Activated T-helper 9 cell treated with anti-CD3 and anti-CD28 coated beads, Interleukin-2, amount 50 U/mL, for 16 hours (primary cell): ENCODE measurements at places on chromosomes 3 and 15.

DNA sequence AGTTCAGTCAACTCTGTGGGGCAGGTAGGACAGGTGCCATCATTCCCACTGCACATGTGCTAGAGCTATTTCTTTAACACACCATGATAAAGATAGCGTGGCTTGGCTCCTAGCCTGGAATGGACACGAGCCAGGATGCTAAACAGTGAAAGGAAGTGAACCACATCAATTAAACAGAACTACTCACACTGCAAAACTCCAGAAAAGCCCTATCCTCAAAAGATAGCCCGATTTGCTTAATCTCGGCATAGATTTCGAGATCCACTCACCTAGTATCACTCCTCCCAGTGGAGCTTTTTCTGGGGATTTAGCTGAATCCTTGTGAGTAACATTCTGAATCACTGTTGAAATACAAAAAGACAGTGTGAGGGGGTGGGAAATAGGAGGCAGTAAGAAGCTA, 118.0 kb downstream of the ABI3BP start:
- DNase-seq, result no peak

- DNase-seq, result no peak
Measured at GRCh38 chr3:7382293-7383010, 521.5 kb downstream of the GRM7 start.

- DNase-seq, result peak; percentile 34
Measured at GRCh38 chr3:42526616-42527367, 24.3 kb downstream of the VIPR1 start.

DNA sequence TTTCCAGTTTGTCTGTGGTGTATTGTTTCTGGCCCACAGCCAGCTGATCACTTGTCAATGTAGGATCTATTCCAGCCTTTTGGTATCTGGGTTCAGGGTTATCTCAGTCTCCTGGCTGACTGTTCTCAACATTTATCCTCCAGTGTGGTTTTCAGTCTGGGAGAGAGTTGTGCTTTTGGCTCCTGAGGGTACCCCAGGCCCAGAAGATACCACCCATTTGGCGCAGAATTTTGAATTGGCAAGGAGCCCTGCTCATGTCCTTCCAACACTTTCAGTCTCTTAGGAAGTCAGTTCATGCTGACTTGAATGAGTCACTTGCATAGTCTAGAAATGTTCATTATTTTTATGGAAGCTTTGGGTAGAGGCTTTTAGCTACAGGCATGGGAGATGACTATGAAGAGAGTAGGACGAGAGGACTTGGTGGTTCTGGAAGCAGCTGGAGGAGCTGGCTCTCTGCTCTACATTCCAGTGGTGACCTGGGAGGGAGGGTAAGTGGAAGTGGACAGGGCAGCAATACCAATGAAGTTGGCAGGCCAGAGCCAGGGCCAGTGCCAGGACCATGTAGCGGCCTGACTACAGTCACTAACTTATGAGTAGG, 7.2 kb downstream of the POLR2H start:
- DNase-seq, result no peak

- DNase-seq, result peak; percentile 33
Measured at GRCh38 chr15:59138243-59138642, 33.3 kb downstream of the CCNB2 start.

DNA sequence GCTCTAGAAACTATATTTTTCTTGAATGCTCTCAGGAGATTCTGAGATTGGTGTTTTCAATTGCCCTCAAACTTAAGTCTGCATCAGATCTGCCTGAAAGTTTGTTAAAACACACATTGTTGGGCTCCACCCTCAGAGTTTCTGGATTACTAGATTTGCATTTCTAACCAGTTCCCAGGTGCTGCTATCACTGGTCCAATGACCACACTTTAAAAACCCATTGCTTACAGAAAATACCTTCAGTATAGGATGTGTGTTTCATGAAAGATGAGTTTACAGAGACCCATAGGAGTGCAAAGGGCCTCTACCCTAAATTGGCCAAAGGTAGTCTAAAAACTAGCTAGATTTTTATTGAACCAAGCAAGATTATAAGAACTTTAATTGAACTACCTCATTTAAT, 17.8 kb downstream of the GRM7 start:
- no peak for DNase-seq

DNA sequence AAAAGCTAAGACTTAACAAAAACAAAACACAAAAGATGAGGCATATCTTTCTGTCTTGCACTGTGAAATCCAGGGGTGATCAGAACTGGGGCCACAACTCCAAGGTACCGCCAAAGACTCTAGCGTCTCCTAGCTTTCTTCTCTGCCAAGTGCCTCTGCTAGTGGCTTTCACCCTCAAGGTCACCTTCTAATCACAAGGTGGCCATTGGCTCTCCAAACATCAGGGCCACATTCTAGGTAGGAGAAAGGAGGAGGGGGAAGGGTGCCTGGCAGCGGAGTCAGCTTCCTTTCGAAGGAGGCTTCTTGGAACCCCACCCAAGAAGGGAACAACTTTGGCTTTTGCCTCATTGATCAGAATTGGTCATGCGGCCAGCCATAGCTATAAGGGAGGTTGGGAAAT, 168.8 kb upstream of the SMAD3 start:
- DNase-seq, result no peak
